Osteoblast (primary cell): ENCODE measurements at places on chromosomes 13 and 19. TPM values are rescaled to one million over a fixed set of nuclear protein-coding genes. Genes with fewer than 3 reads are reported as not detected.

The TNFSF9 gene
- 12.7 and 16.6 TPM in 2 replicates for total RNA-seq

The CHERP gene
- total RNA-seq: 5.8 and 6.5 TPM in 2 replicates

The EFNA2 gene
- not detected in 2 replicates for total RNA-seq

The SLC17A7 gene
- total RNA-seq: under 0.01 TPM in 2 replicates

The CXCL17 gene
- not detected in 2 replicates for total RNA-seq

The ZNF256 gene
- total RNA-seq: 5.8 and 5.9 TPM in 2 replicates
